ENCODE measurements at places on chromosomes 5 and 9.

- DNase-seq = no peak
These were observed 53.9 kb upstream of the TMEM171 start for GRCh38 chr5:73066466-73066865.

DNA sequence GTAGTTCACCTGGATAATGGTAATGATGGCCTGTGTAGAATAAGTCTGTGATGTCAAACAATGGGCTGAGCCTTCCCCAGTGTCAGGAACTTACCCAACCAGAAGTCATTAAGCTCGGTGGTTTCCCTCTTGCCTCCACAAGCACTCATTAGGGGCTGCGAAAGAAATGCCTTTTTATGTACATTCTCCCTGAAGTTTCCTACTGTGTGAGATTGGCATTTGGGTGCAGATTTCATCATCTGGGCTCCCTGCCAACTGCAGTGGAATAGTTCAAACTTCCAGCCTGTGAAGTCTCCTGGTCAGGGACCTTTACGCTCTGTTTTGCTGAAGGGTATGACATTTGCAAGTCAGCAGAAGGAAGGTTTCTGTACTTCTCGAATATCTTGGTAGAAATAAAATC lies 41.6 kb upstream of the TMEM215 start:
- DNase-seq = no peak

DNA sequence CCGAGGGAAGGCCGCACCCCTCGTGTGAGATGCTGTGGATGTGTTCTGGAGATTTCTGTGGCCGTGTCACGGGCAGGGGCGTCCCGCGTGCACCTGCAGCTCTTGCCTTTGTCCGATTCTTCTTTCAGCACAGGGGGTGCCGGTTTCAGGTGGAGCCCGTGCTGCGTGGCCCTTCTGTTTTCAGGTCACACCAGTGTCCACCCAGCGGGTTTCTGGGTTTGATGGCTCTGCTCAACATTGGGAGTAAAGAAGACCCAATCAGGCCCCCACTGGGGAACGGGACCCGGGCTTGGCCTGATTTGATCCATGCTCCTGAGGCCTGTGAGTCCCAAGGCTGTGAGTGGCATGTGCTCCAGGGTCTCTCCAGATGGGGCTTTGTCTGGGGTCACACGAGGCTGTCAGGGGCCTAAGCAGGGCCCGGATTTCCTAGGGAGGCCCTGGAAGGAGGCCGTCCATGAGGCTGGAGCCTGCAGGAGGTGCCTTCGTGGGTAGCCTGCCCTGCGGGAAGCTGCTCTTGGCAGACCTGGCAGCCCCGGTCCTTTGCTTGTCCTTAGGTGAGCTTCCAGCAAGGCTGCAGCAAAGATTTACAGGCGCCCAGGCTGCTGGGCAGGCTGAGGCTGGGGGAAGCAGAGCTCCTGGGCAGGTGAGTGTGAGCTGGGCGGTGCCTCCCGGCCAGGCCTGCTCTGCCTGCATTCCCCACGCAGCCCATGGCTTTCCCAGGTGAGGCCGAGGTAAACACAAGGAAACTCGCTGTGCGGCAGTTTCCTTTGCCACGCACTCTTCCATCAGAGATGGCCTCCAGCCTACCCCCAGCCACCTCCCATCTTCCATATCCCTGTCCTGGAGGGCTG lies 12.8 kb downstream of the MRPL36 start:
- DNase-seq = no peak

DNA sequence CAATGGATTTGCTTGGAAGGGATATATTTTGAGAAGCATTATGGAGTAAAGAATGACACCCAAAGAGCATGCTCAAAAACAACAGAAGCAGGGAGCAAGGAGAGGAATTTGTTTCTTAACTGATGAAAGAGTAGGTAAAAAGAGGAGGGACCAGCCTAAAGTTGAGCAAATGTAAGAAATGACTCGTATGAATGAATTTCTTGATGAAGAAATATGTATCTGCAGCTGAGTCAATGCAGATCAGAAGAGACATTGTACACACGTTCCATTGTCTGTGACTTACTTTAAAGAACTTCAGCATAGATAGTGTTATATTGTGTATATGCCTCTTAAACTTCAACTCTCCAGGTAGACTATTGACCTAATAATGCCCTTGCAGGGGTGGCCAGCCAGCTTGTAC lies 112.7 kb upstream of the NREP start:
- DNase-seq = no peak

DNA sequence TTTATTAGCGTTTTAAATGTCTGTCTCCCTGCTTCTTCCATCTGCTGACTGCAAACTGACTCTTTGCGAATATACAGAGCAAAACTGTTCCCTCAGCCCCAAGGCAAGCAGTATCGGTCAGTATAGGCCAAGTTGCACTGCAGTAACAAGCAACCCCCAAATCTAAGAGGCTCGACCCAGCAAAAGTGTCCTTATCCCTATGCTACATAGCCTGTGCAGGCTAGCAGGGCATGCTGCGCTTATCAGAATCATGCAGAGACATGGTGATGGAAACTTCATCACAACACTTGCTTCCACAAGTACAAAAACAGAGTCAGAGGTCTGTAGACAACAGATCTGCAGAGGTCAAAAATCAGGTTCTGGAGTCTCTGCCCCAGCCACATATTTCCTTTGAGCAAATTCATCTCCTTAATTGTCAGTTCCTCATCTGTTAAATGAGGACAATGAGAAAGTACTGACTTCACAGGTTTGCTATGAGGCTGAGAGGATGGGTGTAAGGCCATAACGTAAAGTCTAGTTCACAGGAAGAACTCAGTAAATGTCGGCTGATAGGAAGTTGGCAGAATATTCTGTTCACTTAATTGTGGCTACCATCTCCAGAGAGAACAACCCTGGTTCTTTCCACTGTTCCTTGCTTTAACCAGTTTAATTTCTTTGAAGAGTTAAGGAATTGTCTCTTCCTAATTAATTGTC lies 9.6 kb upstream of the IL17B start:
- DNase-seq = no peak

DNA sequence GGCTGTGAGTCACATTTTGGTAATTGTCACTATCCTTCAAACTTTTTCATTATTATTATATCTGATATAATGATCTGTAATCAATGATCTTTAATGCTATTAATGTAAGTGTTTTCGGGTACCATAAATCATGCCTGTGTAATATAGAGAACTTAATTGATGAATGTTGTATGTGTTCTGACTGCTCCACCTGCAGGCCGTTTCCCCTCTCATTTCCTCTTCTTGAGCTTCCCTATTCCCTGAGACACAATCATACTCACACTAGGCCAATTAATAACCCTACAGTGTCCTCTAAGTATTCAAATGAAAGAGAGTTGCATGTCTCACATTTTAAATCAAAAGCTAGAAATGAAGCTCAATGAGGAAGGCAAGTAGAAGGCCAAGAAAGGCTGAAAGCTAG lies 420.9 kb upstream of the SGCD start:
- DNase-seq = no peak

DNA sequence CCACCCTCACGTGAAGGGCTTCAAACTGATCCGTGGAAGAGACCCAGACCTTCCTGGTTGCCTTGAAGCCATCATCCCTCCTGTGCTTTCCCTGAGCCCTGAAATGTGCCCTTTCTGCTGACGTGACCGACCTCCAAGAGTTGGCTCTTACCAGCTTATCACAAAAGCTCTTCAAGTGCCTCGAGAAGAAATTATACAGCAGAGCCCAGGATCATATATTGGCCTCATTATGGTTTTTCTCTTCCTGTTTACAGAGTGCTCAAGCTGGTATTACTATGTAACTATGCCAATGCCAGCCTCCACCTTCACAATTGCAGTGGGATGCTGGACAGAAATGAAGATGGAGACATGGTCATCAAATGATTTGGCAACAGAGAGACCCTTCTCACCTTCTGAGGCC lies 66.0 kb downstream of the AOPEP start:
- DNase-seq = no peak

Data from HEK293T (cell line).